ENCODE measurements at places on chromosomes 1 and 21.

GRCh38 chr1:15788624-15789301 is 18.7 kb downstream of the UQCRHL start:
- DNase-seq: no peak

DNA sequence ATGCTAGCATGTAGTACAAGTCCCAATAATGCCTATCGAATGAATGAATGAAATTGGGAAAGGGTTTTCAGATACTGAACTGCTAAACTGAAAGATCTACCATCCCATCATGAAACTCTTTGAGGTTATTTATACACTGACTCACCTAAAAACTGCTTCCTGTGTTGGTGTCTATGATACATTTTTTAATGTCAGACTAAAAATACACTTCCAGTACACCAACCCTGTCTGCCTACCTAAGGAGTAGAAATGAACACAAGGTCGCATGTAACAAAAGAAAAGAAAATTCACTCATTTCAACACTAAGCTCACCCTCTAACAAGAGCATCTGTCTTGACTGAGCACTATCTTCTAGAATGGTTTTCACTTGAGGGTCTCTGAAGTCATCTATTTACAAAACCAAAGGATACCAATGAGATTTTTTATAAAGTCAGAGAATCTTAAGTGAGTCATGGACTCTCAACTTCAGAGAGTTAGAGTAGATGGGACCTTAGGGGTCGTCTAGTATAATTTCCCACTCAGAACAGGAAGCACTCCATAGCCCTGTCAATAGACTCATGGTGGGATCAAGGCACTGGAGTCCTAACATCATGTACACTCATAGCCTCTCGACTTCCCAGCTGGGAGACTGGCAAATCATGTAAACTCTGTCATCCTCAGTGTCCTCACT is 53.4 kb downstream of the WLS start:
- no peak for DNase-seq

GRCh38 chr1:19505693-19506457 is 20.5 kb upstream of the CAPZB start:
- no peak for DNase-seq

GRCh38 chr1:5403935-5404334 is 588.3 kb downstream of the NPHP4 start:
- DNase-seq: no peak

DNA sequence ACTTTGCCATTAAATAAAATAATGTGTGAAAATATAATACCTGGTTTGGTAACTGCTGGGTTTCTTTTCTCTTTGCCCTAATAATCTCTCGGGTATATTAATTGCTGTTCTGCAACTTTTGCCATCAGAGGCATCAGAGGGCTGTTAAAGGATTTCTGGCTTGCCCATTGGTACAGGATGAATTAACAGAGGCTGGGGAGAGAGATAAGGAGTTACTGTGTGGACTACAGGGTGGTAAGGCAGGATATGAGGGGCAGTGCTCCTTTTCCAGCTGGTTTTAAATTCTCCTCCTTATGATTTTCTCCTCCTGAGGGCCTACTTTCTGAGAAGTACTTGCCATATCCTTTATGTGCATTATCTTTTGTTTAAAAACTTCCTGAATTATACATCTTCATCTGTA is 48.3 kb downstream of the FGGY start:
- no peak for DNase-seq

GRCh38 chr1:230828421-230828820 is 39.9 kb downstream of the C1orf198 start:
- DNase-seq: no peak

- DNase-seq: no peak
Measured at GRCh38 chr1:10001016-10001665, 4.1 kb downstream of the RBP7 start.

GRCh38 chr1:184283999-184284398 is 102.8 kb upstream of the C1orf21 start:
- DNase-seq: no peak

- DNase-seq: no peak
Measured at GRCh38 chr1:111735858-111736544, 3.2 kb downstream of the INKA2 start.

- DNase-seq: no peak
Measured at GRCh38 chr1:154755858-154756730, 114.0 kb downstream of the KCNN3 start.

DNA sequence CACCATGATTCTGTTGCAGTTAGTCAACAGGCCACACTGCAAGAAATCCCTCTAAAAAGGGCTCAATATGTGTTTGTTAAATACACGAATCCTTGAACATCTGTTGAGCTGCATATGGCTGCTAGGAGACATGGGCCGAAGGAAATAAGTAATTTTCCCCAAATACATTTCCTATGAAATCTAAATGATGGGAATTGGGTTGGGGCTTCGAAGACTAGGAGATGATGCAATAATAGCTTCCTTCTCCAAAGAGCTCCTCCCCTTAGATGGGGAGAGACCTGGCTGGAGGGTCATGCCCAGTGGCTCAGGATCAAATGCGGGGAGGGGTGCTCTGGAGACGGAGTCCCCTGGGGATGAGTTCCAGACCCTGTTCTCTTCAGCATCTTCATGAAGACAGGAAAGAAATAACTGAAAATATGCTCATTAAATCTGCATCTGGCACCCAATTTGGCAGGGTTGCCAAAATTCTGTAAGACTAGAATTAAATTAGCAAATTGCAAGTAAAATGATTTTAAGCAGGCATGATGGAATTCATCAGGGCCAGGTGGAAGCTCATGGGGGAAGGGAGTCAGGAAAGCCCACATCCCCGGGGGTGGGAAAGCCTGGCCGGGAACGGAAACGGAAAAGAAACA is 165.0 kb upstream of the EDN2 start:
- no peak for DNase-seq

DNA sequence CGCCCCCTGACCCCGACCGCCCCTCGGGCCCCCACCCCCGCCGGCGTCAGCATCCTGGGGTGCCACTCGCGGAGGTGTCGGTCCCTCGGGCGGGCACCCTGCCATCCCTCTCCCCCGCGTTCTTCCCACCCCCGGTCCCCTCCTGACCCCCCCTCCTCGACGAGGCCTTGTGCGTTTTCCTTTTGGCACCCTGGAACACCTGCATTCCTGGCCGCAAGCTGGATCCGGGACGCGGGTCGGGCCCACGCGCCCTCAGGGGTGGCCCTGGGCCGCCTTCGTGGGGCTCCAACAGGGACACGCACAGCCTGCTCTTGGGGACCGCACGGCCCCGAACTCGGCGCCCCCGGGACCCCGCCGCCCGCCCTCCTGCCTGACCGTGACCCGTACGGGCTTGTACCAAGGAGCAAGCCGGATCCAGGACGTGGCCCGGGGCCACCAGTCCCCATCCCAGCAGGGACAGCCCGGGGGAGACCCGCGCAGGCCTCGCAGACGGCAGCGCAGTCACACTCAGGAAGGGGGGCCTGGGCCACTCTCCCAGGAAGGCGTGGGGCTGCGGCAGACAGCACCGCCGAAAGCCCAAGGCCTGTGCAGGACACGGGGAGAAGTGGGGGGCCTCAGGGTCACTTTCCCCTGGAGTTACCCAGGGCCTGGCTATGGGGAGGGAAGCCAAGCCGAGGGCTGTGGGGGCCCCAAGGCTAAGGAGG is 579 bp upstream of the SLC19A1 start:
- DNase-seq: peak; percentile 46

DNA sequence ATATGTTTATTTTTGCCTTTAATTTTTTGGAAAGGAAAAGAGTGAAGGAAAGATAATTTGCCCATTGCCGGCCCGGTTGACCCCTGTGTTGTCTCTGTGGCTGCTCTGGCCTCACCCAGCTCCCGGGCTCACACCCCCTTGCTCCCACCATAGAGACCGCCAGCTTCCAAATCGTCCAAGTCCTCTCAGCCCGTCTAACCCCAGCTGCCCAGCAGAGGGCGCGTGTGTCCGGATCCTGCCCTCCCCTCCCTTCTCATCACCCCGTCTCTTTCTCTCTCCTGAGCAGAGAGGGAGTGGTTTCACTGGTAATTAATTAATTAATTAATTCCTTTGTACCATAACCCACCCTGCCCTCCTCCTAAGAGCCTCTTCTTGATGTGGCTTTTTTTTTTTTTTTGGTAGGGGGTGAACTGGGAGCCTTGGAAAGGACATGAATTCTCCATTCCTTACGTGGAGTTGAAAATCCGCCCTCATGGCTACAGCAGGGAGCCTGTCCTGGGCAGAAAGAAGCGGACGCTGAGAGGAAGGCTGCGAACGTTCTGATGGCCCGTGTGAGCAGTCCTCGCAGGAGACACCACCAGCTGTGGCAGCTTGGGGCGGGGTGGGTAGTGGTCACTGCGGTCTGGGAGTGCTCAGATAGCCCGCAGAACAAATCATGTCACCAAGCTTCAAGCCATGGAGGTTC is 45.9 kb downstream of the KIAA0040 start:
- DNase-seq: peak; percentile 56

DNA sequence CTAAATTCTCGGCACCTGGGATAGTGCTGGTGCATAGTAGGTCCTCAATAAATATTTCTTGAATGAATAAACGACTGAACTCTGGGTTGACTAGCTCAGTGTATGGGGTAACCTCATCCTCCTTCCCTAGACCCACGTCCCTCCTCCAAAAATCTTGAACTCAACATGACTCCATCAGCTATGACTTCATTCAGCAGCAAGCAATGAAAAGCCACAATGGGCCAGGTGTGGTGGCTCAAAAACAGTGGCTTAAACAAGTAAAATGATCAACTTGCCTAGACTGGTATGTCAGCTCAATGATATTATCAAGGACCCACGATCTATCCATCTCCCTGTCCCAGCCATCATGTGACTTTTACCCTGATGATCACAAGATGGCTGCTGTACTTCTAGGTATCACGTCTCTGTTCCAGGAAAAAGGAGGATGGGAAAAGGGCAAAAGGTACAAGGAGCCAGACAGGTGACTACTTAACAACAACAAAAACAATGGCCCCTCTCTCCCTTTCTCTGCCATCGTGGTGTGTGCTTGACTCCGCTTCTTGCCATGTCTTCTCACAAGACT is 13.0 kb upstream of the PAQR7 start:
- no peak for DNase-seq

DNA sequence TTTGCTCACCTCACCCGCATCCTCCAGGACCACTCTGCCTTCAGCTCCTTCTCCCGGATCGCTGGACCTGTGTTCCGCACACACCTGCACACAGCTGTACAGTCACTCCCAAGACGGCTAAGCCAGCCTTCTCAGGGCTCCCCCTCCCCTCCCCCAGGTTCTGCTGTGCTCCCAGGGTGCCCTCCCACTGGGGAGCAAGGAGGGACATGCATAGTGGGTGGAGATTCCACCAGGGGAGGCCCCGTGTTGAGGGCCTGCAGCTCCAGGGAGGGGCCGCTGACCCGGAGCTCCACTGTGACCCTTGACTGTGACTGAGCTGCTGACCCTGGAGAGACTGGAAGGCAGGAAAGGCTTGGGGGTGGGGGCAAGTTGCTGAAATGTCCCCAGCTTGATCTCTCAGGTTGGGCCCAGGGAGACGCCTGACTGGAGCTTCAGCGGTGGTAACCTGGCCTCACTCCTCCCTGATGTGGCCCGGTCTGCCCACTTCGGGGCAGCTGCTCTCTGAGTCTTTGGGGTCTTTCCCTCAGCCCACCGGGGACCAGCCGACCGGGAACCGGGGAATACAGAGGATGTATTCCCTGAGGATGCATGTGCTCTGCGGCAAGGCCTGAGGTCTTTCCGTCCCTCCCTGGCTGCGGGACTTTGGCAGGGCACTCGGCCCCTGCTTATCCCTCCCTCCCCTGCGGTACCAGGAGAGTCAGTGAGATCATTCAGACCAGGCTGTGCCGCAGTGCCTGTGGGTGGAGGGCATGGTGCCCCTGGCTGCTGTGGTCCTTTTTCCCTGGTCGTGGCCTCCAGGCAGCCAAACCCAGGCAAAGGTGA is 28.6 kb upstream of the PLCH2 start:
- DNase-seq: no peak

- DNase-seq: peak; percentile 33
Measured at GRCh38 chr1:52348704-52349300, 17.2 kb downstream of the CC2D1B start.

DNA sequence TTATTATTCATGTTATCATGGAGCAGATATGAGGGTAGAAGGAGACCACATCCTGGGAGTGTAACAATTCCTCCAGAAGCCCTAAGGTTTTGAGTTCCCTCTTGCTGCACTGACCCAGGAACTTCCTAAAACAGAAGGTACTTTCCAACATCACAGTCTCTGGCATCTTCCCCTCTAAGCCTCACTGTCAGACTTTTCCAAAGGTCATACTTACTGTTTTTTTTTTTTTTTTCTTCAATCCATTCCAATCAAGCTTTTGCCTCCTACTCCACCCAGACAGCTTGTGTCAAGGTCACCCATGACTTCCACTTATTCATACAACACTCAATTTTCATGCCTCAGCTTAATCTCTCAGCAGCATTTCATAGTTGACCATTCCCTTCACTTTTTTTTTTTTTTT is 18.4 kb upstream of the UQCRHL start:
- no peak for DNase-seq

DNA sequence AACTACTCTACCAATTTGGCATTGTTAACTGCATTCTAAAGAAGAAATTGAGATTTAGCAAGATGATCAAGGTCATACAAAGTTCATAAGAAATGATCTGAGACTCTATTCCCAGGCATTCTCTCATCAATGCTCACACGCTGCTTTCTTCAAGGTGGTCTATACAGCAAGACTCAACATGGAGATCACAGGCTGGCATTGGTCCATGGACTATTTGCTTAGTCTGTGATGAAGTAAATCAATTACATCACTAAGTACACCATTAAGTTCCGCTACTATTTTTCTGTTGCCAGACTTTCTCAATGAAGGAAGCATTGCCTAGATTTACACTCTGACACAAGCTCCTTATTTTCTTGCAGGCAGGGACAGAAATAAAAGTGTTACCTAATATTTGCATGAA is 51.9 kb upstream of the CYP2J2 start:
- no peak for DNase-seq

DNA sequence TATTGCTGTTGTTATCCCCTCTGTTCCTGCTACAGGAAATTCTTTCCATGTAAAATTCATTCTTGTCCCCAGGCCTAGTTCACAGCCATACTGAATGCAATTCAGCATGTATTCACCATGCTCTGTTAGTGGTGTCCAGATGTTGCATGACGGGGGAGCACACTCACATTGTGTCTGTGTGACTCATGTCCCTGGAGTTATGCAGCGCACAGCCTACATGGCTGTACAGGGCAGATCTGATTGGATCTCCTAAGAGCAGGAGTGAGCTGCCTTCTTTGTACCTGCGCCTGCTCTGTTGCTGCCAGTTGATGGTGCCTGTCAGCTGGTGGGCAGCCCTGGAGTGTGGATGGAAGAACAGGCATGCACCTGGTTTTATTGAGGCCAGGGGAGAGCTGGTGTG is 17.6 kb downstream of the HTR6 start:
- DNase-seq: no peak

DNA sequence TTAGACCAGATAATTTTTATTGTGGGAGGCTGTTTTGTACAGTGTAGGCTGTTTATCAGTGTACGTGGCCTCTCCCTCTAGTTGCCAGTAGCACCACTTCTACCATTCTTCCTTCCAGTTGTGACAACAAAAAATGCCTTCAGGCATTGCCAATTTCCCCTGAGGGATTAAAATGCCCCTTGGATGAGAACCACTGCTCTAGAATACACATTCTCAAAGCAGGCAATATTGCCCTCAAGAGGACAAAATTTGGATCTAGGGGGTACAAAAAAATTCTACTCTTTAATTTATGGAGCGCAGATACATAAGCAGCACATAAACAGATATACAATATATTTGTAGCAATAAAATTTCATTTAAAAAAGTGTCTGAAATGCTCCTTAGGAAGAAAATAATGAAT is 674.6 kb downstream of the PTPRC start:
- DNase-seq: no peak

- no peak for DNase-seq
Measured at GRCh38 chr1:83958704-83959103, 40.2 kb downstream of the TTLL7 start.

GRCh38 chr1:203055161-203055799 is 29.0 kb downstream of the PPFIA4 start:
- no peak for DNase-seq

- DNase-seq: peak; percentile 73
Measured at GRCh38 chr1:45359882-45360513, 19.8 kb upstream of the MUTYH start.

All from T47D (cell line).